Progenitor cell of endocrine pancreas (in vitro differentiated cells): ENCODE measurements at places on chromosomes 7 and 10. TPM values are rescaled to one million over a fixed set of nuclear protein-coding genes. Genes with fewer than 3 reads are reported as not detected.
A peak's percentile ranks its signal among the peaks of the same experiment; 100 is the strongest.

DNA sequence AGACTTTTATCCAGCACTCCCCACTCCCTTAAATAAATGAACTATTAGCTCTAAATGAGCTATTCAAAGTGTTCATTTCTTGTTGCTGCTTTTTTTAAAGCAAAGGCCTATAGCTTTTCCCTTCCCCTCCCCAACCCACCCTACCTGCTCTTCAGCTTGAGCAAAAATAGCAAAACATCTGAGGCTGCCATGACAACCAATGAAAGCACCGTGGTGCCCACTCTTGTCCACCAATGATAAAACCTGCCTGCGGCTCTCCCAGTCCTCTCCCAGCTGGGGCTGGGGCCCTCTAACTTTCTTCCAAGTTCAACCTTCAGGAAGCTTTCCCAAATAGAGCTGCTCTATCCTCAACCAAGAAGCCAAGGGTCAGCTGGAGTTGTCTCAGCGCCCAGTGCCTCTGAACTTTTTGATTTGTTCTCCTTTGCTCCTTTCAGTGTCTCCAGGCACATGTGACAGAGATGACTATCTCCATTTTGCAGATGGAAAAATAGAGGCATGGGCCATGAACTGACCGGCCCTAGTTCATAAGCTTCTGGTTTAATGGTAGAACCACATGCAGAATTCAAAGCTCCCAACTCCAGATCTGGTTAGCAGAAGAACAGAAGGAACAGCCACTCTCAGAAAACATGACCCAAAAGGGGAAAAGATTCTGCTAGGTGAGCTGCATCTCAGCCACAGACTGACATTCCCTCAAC lies 47.7 kb downstream of the PIK3AP1 start:
- H3K4me3 ChIP-seq = peak overlapping the region; percentile 67
- no peaks in the 10 kb centered on the region for H3K27me3 ChIP-seq
- peak overlapping the region; percentile 97 for H3K27ac ChIP-seq
- no peaks in the 10 kb centered on the region for H3K36me3 ChIP-seq
- no peak for DNase-seq
- peaks cover 77% of the 10 kb centered on the region for H3K4me1 ChIP-seq

DNA sequence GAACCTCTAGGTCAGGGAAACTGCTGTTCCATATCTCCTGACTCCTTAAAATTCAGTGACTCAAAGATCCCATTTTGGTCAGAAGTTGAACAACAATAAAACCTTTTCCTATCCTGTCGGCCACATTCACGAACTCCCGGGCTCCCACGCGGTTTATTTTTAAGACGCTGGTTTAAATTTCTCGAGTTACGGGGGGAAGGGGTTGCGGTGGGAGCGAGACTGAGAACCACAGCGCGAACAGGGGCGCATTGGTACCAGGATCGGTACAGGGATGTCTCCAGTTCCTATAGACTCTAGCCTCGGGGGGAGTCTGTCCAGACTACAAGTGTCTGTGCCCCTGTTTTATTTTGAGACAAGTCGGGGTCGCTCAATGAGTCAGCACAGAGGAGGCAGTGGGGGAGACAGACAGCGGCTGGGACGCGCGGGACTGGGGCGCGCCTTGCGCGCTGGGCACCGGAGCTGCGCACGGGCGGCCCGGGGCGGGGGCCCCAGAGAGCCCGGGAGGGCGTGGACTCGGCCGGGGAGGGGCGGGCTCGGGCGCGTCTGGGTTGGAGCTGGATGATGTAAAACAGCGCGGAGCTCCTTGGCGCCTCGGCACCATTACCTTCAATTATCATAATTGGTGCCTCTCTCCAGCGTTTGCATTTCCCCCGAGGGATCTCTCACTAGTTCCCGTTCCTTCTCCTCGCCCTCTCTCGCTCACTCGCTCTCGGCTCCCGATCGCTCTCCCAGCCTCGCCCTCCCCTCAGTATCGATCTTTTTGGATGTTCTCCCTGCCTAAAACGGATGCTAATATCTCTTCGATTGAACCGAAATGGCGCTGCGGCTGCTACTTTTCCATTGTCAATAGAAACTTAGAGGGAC lies 8.7 kb upstream of the BAMBI start:
- H3K36me3 ChIP-seq = no peaks in the 10 kb centered on the region
- peak overlapping the region; percentile 85 for H3K4me3 ChIP-seq
- peak; percentile 32 for DNase-seq
- peaks cover 14% of the 10 kb centered on the region for H3K4me1 ChIP-seq
- peak overlapping the region; percentile 87 for H3K27ac ChIP-seq

Gene CLDN3
- 49.0 and 49.9 TPM in 2 replicates for total RNA-seq

Gene CYP3A4
- total RNA-seq = not detected in 2 replicates

Gene NEUROD6
- not detected in 2 replicates for total RNA-seq

DNA sequence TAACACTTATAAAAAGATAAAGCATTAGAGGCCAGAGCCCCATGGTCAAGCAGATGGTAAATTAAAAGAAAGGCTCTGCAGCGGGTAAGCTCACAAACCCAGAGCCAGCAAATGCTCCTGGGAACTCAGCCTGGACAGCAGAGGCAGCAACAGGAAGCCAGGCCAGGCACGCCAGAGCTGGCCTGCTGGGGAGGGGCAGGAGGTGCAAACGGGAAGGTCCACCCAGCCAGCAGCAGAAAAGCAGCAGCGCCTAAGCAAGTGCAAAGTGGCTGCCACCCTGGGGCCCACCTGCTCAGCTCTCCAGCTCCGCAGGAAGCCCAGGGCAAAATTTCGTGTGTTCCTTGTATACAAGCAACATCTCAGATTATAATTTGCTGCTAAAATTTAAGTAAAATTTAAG lies 82.7 kb upstream of the GPR22 start:
- H3K36me3 ChIP-seq = peaks cover 7% of the 10 kb centered on the region
- H3K27ac ChIP-seq = no peak overlapping the region
- DNase-seq = no peak
- H3K27me3 ChIP-seq = no peaks in the 10 kb centered on the region

- H3K4me3 ChIP-seq = no peak overlapping the region
- DNase-seq = no peak
- peak overlapping the region; percentile 78 for H3K27ac ChIP-seq
- no peaks in the 10 kb centered on the region for H3K27me3 ChIP-seq
- H3K36me3 ChIP-seq = peaks cover 11% of the 10 kb centered on the region
Measured at GRCh38 chr10:24214762-24215161, 5.8 kb downstream of the KIAA1217 start.

Gene CYP26C1
- total RNA-seq = 0.26 and 0.29 TPM in 2 replicates

DNA sequence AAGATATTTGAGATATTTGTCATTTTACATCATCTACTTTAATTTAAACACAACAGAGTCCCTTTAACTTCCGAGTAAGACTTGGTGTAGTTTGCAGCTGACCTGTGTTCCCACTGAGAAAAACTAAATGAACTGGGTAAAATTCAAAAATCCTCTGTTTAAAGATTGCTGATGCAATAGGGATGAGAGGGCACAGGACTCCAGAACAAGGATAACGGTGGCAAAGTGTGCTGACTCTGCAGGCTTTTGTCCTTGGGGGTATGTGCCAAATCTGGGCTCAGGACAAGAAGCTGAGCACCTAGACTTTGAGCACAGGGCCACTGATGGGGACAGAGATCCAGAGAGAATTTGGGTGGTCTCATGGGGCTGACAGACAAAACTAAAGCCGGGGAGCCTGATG lies 156.8 kb downstream of the CCDC71L start:
- H3K27ac ChIP-seq = no peak overlapping the region
- DNase-seq = no peak
- H3K4me3 ChIP-seq = no peak overlapping the region
- no peaks in the 10 kb centered on the region for H3K27me3 ChIP-seq

Gene FGF8
- total RNA-seq = 0.69 and 2.4 TPM in 2 replicates

DNA sequence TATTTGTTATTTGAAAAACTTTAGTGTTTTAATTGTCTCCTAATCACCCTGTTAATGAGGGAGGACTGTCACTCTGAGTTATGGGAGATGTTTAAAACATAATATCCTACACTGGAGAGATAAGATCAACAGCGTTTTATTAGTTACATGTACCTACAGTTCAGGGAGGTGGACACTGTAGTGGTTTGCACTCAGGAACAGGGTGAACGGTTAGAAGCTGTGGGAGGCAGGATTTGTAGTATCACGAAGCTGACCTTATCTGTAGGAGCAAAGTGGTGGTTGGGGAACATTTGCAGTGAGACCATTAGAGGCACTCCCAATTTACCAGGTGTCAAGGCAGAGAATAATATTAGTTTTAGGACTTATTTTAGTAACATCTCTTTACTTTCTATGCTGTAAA lies 193.3 kb upstream of the KCND2 start:
- DNase-seq = no peak
- no peak overlapping the region for H3K27ac ChIP-seq
- H3K27me3 ChIP-seq = no peaks in the 10 kb centered on the region

- peak overlapping the region; percentile 10 for H3K27ac ChIP-seq
- no peaks in the 10 kb centered on the region for H3K27me3 ChIP-seq
- H3K36me3 ChIP-seq = peaks cover 2% of the 10 kb centered on the region
- no peak overlapping the region for H3K4me3 ChIP-seq
- H3K4me1 ChIP-seq = peaks cover 60% of the 10 kb centered on the region
Measured at GRCh38 chr10:103839872-103840739, 15.3 kb downstream of the SH3PXD2A start.

DNA sequence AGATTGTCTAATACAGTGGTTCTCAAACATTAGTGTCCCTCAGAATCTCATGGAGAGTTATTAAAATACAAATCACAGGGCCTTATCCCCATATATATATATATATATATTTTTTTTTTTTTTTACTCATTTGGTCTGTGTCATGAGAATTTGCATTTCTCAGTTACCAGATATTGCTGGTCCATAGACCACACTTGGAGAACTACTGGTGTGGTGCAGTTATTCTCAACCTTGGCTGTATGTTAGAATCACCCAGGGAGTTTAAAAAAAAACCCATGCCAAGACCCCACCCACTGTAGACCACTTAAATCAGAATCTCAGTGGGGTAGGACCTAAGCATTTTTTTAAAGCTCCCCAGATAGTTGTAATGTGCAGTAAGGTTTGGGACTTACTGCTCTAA lies 179.9 kb downstream of the AUTS2 start:
- no peak for DNase-seq
- H3K27ac ChIP-seq = no peak overlapping the region
- peaks cover 15% of the 10 kb centered on the region for H3K4me1 ChIP-seq
- no peak overlapping the region for H3K4me3 ChIP-seq
- H3K27me3 ChIP-seq = no peaks in the 10 kb centered on the region

Gene MACC1
- total RNA-seq = 16.1 and 21.3 TPM in 2 replicates

DNA sequence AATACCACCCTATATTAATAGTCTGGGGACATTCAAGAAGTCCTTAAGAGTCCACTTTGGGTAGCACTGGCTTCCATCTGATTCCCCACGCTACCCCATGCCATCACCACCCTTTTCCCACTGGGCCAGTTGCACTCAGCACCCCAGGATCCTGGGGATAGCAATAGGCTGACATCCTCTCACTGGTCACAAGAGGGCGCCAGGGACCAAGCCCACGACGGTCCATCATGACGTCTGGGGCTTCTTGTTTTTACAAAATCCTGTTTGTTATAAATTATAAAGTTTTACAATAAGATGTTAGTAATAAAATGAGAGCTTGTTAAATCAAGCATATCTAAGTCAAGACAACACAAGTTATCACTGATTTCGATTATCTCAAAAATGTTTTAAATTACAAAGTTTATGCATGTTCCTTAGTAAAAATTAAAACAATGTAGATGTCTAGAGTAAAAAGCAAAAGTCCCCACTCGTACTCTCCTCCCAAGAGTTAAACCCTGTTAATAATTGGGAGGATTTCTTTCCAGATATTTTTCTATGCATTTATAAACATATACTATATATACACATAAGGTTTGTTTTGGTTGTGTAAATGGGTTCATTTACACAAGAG lies 15.4 kb downstream of the GPNMB start:
- H3K27ac ChIP-seq = no peak overlapping the region
- DNase-seq = peak; percentile 23
- no peaks in the 10 kb centered on the region for H3K27me3 ChIP-seq
- no peaks in the 10 kb centered on the region for H3K36me3 ChIP-seq

- peaks cover 10% of the 10 kb centered on the region for H3K27me3 ChIP-seq
- no peak for DNase-seq
- no peak overlapping the region for H3K4me3 ChIP-seq
- no peak overlapping the region for H3K27ac ChIP-seq
- H3K4me1 ChIP-seq = no peaks in the 10 kb centered on the region
Measured at GRCh38 chr7:131124867-131125266, 202.8 kb upstream of the MKLN1 start.

Gene CRHR2
- total RNA-seq = not detected in 2 replicates

Gene PSTK
- 6.1 and 6.3 TPM in 2 replicates for total RNA-seq

- H3K27me3 ChIP-seq = peaks cover 33% of the 10 kb centered on the region
- H3K36me3 ChIP-seq = no peaks in the 10 kb centered on the region
- DNase-seq = no peak
- H3K4me1 ChIP-seq = no peaks in the 10 kb centered on the region
- H3K27ac ChIP-seq = no peak overlapping the region
Measured at GRCh38 chr7:99955247-99955646, 20.6 kb downstream of the AZGP1 start.

DNA sequence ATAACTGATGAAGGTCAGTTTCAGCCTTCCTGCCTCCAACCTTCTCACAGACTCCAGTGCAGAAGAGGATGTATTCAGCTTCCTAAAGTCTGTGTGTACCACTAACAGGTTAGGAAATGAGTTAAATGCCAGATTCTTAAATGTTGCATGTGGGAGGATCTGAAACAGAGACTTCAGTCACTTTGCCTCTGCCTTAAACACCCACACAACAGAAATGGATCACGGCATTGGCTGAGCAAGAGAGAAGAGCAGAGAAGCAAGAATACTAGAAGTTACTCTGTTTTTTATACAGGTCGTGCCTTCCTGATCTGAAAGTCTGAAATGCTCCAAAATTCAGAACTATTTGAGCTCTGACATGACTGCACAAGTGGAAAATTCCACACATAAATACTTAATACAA lies 98.9 kb upstream of the ARHGAP21 start:
- DNase-seq = no peak
- H3K4me1 ChIP-seq = peaks cover 3% of the 10 kb centered on the region
- H3K27me3 ChIP-seq = no peaks in the 10 kb centered on the region
- no peak overlapping the region for H3K27ac ChIP-seq
- no peak overlapping the region for H3K4me3 ChIP-seq

Gene CYP2C8
- total RNA-seq = 7.3 and 8.1 TPM in 2 replicates

- peaks cover 8% of the 10 kb centered on the region for H3K4me1 ChIP-seq
- H3K4me3 ChIP-seq = no peak overlapping the region
- no peaks in the 10 kb centered on the region for H3K27me3 ChIP-seq
- peaks cover 5% of the 10 kb centered on the region for H3K36me3 ChIP-seq
- no peak for DNase-seq
Measured at GRCh38 chr7:79051915-79052314, 401.6 kb downstream of the MAGI2 start.

Gene VWDE
- 5.8 and 5.9 TPM in 2 replicates for total RNA-seq

- peaks cover 3% of the 10 kb centered on the region for H3K36me3 ChIP-seq
- no peak overlapping the region for H3K4me3 ChIP-seq
- DNase-seq = no peak
- H3K4me1 ChIP-seq = peaks cover 4% of the 10 kb centered on the region
- no peaks in the 10 kb centered on the region for H3K27me3 ChIP-seq
Measured at GRCh38 chr7:94432281-94432670, 37.6 kb downstream of the COL1A2 start.

GRCh38 chr7:2904202-2904601 lies 60.1 kb upstream of the GNA12 start:
- no peak overlapping the region for H3K4me3 ChIP-seq
- H3K27me3 ChIP-seq = no peaks in the 10 kb centered on the region
- DNase-seq = no peak
- H3K36me3 ChIP-seq = no peaks in the 10 kb centered on the region
- peaks cover 6% of the 10 kb centered on the region for H3K4me1 ChIP-seq
- H3K27ac ChIP-seq = peak overlapping the region; percentile 22

- peaks cover 15% of the 10 kb centered on the region for H3K4me1 ChIP-seq
- H3K36me3 ChIP-seq = peaks cover 13% of the 10 kb centered on the region
- DNase-seq = no peak
- no peak overlapping the region for H3K4me3 ChIP-seq
- no peak overlapping the region for H3K27ac ChIP-seq
- no peaks in the 10 kb centered on the region for H3K27me3 ChIP-seq
Measured at GRCh38 chr10:102603946-102604345, 40.3 kb upstream of the TRIM8 start.

Gene SPAG6
- total RNA-seq = 8.5 and 8.9 TPM in 2 replicates
